ENCODE measurements at places on chromosomes 16 and 17.

GRCh38 chr16:47028767-47029377, 55.4 kb upstream of the DNAJA2 start:
- H3K4me1 ChIP-seq = no peaks in the 10 kb centered on the region
- no peak overlapping the region for H3K27ac ChIP-seq
- no peaks in the 10 kb centered on the region for H3K36me3 ChIP-seq
- DNase-seq = no peak

- no peak overlapping the region for H3K4me3 ChIP-seq
- no peak overlapping the region for H3K27ac ChIP-seq
- H3K4me1 ChIP-seq = no peaks in the 10 kb centered on the region
- no peak for DNase-seq
- H3K36me3 ChIP-seq = peaks cover 4% of the 10 kb centered on the region
- no peaks in the 10 kb centered on the region for H3K27me3 ChIP-seq
These were observed 80.6 kb downstream of the CA4 start for GRCh38 chr17:60230358-60230757.

DNA sequence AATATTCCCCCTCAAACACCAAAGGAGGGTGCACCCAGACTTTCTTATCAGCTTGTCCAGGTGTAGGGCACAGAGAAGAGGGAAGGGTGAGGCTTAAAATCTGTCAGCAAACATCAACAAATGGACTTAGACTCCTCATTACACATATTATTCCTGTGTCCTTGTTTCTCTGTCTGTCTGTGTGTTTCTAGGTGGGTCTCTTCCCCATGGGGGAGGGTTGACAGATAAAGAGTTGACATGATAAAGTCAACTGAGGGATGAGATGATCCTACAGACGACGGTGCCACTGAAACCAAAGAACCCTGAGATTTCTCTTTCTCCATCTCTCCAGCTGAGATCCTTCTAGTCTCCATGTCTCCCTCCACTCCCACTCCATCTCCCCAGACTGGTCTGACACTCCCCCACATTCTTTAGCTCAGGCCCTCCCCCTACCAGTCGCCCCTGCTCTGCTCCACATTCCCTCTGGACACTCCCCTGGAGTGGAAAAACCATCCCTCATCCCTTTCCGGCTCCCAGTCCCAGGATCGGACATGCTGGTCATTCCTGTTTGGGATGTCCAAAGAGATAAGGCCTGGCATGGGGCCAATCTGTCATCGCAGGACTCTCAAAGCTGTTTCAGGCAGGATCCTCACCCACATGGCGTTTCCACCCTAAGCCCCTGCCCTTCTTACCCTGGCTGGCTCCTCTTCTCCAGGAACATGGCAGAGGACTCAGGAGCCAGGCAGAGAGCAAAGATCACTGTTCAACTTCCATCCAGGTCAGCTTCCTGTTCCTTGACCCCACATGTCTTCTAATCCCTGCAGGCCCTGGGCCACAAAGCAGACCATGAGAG, 2.9 kb upstream of the ITGA3 start:
- H3K27ac ChIP-seq = no peak overlapping the region
- no peaks in the 10 kb centered on the region for H3K36me3 ChIP-seq
- peaks cover 32% of the 10 kb centered on the region for H3K4me1 ChIP-seq

DNA sequence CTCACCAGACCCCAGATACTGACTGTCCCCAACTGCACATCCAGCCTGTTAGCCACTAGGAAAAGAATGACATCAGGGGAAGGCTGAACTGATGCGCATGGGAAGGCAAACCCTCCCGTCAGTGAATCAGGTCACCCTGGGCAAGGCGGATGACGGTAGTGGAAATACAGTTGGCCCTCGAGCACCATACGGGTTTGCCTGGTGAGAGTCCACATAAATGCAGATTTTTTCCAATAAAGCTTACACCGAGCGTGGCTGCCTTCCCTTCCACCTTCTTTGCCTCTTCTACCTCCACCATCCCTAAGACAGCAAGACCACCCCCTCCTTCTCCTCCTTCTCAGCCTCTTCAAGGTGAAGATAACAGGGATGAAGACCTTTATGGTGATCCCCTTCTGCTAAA, 236.1 kb upstream of the TNRC6C start:
- DNase-seq = no peak
- H3K27ac ChIP-seq = no peak overlapping the region
- H3K4me3 ChIP-seq = no peak overlapping the region
- no peaks in the 10 kb centered on the region for H3K36me3 ChIP-seq
- peaks cover 6% of the 10 kb centered on the region for H3K4me1 ChIP-seq

- no peak overlapping the region for H3K4me3 ChIP-seq
- H3K27me3 ChIP-seq = no peaks in the 10 kb centered on the region
- no peak for DNase-seq
- no peaks in the 10 kb centered on the region for H3K36me3 ChIP-seq
These were observed 4.5 kb upstream of the GALK1 start for GRCh38 chr17:75769536-75769935.

DNA sequence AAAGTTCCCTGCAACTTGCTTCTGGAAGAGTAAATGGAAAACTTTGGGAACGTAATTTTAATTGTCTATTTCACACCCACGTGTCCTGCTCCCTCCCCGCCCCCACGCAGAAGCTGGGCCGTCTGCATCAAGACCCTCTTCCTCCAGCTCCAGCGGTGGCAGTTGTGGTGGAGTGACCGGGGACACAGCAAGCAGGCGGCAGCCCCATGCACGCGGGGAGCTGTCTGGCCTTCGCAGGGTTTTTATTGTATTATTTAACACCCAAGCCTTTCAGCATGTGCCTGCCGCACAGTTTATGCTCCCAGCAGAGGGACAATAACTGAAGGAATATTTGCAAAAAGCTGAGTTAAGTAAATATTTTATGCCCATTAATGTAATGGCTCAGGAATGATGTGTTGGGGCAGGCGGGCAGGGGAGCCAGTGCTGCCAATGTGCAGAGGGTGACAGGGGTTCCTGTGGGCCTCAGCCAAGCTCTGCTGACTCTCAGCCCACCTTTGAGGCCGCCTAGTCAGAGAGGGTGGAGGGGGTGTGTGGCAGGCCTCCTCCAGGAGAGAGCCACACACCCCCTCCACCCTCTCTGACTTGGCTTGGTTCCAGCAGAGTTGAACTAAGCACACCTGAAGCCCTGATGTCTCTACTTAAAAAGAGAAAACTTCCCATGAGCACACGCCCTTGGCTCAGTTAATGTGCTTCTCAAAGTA, 32.4 kb upstream of the ENPP7 start:
- H3K27me3 ChIP-seq = no peaks in the 10 kb centered on the region
- H3K4me1 ChIP-seq = peaks cover 6% of the 10 kb centered on the region

DNA sequence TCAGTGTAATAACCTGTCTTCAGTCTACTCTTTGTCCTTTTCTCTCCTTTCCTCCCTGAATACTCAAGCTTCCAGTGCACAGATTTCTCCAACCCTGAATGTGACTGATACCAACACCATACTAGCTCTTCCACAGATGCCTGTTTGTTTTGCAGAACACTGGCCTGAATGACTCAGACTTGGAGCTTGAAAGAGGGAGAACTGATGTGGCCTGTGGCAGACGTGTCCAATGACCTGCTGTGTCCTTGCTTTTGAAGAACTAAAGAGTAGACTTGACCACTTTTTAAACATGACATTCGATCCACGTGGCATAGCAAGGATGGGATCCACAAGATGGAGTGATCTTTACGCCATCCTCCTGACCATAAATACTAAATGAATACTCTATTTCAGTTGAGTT, 361.0 kb downstream of the WWOX start:
- DNase-seq = no peak
- no peak overlapping the region for H3K27ac ChIP-seq
- no peaks in the 10 kb centered on the region for H3K4me1 ChIP-seq
- no peak overlapping the region for H3K4me3 ChIP-seq
- 0 out of 2 replicates have a peak, but pooled peaks cover 4% of the 10 kb centered on the region for H3K36me3 ChIP-seq

DNA sequence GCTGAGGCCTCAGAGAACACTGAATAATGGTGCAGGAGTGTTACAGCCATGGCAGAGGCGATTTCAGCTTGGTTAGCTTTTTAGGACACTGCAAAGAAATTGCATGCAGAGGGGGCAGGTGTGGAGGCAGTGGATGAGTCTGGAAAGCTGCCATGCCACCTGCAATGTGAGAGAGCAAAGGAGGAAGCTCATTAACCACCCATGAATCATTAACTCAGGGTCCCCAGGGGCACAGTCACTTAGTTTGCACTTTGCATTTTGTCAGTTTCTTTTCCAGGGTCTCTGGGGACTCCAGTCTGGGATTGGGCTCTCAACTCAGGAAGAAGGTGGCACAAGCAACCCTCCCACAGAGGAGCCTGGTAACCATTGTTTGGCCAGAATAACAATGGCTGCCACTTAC, 132.9 kb downstream of the USP31 start:
- H3K4me1 ChIP-seq = no peaks in the 10 kb centered on the region
- H3K27me3 ChIP-seq = no peaks in the 10 kb centered on the region
- H3K4me3 ChIP-seq = no peak overlapping the region
- H3K27ac ChIP-seq = no peak overlapping the region
- H3K36me3 ChIP-seq = no peaks in the 10 kb centered on the region
- DNase-seq = no peak

DNA sequence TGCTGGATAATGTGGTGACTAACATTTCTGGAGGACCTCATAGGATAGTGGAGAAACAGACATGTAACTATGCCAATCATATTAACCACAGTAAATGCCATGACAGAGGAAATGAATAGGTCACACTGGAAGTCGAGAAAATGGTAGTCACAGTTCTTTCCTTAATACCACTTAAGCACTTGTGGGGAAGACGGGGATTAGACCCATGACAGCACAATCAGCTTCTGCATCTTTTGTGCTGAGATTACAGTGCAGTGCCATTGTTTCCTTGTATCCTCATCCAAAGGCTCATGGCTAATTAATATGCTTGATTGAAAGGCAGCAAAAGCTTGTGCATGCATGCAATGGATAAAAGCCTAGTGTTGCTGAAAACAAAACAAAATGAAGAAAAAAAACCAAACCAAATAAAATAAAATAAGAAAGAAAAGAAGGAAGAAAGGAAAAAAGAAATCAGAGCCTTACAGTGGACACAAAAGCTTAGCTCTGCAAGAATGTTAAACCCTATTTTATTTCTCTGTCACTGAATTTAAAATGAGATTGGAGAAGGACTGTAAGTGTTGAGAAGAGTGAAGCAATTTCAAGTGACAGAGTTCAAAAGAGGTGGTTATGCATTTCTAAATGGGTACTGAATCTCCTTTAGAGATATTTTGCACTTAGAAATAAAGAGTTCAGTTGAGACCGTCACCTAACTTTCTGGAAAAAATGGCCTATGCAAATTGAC, 1011.9 kb downstream of the CDH8 start:
- no peaks in the 10 kb centered on the region for H3K4me1 ChIP-seq
- H3K27me3 ChIP-seq = no peaks in the 10 kb centered on the region
- H3K27ac ChIP-seq = no peak overlapping the region
- no peak for DNase-seq
- no peak overlapping the region for H3K4me3 ChIP-seq

DNA sequence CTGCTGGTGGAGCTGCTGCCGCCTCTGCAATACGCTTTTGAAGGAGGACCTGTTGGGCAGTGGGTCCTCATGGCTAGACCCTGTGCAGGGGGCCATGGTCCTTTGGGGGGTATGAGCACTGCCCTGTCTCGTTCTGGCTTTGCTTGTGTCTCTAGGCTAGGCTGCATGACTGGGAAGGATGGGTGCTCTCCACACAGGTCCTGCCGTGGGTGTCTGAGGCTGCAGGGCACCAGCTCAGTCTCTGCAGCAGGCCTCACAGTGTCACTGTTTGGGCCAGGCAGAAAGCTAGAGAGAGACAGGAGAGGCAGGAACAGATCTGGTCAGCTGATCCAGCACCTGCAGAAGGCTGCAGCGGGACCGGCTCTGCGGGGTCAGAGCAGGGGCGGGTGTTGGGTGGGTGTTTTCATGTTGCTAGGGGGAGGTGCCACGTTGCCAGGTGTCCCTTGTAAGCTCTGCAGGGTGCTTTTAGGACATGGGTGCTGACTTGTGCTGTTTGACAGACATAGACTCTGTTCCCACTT, 111.4 kb downstream of the SNX29 start:
- no peak overlapping the region for H3K27ac ChIP-seq
- H3K27me3 ChIP-seq = peaks cover 22% of the 10 kb centered on the region
- peaks cover 15% of the 10 kb centered on the region for H3K4me1 ChIP-seq
- no peaks in the 10 kb centered on the region for H3K36me3 ChIP-seq
- DNase-seq = no peak
- no peak overlapping the region for H3K4me3 ChIP-seq

GRCh38 chr17:51342257-51342656, 81.9 kb downstream of the UTP18 start:
- H3K27me3 ChIP-seq = no peaks in the 10 kb centered on the region
- no peak for DNase-seq
- no peak overlapping the region for H3K4me3 ChIP-seq
- no peak overlapping the region for H3K27ac ChIP-seq
- no peaks in the 10 kb centered on the region for H3K4me1 ChIP-seq

- H3K4me1 ChIP-seq = peaks cover 18% of the 10 kb centered on the region
- peaks cover 3% of the 10 kb centered on the region for H3K36me3 ChIP-seq
- H3K27ac ChIP-seq = no peak overlapping the region
These were observed 5.8 kb downstream of the GPT2 start for GRCh38 chr16:46889942-46890300.

DNA sequence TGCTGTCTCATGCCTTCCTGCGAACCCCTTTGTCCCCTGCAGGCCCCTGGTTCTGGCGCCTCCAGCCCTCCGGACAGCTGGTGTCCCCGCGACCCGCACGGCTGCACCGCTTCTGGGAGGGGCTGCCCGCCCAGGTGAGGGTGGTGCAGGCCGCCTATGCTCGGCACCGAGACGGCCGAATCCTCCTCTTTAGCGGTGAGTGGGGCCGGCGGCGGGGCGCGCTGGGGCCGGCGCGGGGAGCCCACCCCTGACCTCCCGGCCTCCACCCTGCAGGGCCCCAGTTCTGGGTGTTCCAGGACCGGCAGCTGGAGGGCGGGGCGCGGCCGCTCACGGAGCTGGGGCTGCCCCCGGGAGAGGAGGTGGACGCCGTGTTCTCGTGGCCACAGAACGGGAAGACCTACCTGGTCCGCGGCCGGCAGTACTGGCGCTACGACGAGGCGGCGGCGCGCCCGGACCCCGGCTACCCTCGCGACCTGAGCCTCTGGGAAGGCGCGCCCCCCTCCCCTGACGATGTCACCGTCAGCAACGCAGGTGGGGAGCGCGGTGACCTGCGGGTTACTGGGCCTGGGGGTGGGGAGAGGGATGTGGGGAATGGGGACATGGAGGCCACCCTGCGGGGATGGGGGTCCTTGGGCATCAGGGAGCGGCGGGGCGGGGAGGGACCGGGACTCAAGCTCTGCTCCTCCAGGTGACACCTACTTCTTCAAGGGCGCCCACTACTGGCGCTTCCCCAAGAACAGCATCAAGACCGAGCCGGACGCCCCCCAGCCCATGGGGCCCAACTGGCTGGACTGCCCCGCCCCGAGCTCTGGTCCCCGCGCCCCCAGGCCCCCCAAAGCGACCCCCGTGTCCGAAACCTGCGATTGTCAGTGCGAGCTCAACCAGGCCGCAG, 7.1 kb upstream of the IL32 start:
- H3K4me1 ChIP-seq = peaks cover 10% of the 10 kb centered on the region
- no peak overlapping the region for H3K27ac ChIP-seq
- H3K36me3 ChIP-seq = no peaks in the 10 kb centered on the region
- peak; percentile 84 for DNase-seq
- peak overlapping the region; percentile 84 for H3K4me3 ChIP-seq
- H3K27me3 ChIP-seq = peaks cover 4% of the 10 kb centered on the region

All from GM23338 (cell line).